ENCODE measurements at places on chromosomes 3 and 15.

DNA sequence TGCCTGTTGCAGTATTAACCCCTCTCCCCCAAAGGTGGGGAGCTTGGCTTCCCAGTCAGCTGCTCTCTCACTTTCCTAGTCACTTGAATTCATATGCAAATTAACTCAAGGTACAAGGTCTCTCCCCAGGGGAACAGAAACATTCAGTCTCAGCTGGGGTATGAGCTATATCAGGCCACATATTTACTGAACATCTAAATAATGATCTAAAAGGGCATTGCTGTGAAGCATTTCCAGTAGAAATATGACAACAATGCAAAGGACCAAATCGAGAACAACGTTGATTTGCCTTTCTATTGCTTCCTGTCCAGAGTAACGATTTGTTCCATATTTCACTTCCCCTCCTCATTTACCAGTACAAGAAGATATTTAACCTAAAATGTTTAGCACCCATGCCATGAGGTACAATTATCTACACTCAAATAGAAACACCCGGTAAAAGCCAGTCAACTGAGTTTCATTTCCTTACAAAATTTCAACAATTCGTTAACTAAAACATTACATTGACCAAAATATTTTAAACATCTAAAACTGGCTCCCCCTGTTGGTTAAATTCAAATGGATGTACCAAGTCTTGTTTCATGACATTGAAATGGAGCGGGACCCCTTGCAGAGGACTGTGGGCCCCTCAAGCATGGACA is 36.5 kb upstream of the KLHL6 start:
- H3K36me3 ChIP-seq = no peaks in the 10 kb centered on the region
- DNase-seq = no peak
- H3K4me1 ChIP-seq = no peaks in the 10 kb centered on the region
- H3K4me3 ChIP-seq = no peak overlapping the region
- no peaks in the 10 kb centered on the region for H3K27me3 ChIP-seq

DNA sequence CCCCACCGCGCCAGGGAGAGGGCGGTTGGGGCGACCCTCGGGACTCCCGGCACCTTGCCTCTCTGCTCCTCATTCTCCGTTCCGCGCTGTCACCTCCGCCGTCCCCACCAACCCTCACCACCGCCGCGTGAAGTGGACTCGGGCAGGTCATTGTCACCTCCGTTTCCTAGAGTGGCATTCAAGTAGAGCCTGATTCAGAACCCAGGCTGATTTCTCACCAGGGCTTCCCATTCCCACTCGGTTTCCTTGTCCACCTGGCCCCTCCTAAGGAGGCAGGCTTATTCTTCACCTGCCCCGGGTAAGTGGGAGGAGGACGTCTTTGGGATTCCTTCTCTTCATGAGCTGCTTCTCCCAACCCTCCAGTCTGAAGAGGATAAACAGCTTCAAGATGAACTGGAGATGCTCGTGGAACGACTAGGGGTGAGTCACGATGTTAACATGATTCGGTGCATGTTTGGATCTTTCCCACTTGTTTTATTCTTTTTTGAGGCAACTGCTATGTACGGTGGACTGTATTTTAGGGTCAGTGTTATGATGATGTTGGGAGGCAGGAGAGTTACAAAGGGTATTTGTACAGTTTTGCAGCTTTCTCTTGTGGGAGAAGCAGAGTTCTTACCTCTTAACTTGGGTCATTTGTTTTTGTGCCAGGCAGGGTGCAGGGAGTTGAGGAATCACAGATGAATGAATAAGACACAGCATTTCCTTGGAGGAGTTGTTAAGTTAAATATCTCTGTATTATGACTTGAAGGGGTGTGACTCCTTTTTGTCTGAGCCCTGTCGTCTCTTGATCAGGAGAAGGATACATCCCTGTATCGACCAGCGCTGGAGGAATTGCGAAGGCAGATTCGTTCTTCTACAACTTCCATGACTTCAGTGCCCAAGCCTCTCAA is 692 bp downstream of the PSMD2 start:
- H3K4me3 ChIP-seq = peak overlapping the region; percentile 89
- peak overlapping the region; percentile 78 for H3K27ac ChIP-seq
- H3K4me1 ChIP-seq = peaks cover 5% of the 10 kb centered on the region

DNA sequence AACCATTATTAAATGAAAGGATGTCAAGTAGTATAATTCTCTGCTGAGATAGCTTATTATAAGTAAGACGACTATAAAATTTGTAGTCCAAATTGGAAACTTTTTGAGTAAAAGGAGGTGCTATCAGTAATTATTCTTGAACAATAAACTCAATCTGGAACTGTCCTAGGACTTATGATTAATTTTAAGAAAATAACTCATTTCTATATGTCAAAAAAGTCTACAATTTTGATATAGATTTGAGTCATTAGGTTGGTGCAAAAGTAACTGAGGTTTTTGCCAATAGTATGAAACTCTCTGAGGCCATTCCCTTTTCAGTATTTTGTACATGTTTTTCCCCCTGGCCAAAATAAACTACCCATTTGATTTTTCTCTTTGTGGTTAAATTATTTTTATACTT is 41.0 kb downstream of the LEKR1 start:
- H3K4me3 ChIP-seq = no peak overlapping the region
- no peaks in the 10 kb centered on the region for H3K36me3 ChIP-seq
- no peaks in the 10 kb centered on the region for H3K4me1 ChIP-seq

DNA sequence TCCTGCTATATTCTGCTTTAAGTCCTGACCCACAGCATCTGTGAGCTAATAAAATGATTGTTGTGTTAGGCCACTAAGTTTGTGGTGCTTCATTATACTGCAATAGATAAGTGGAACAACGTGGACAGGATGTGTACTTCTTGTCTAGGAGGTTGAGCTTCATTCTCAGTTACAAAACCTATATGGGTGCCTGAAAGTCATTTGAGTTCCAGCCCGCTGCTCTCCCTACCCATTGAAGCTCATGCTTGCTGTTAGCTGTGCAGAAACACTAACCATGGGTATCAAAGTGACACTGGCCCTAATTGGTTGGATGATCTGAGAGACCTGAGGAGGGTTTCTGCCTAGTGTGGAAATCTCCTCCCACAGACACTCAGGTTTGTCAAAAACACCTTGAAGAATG is 357.2 kb downstream of the PDCD6IP start:
- no peak overlapping the region for H3K4me3 ChIP-seq
- no peaks in the 10 kb centered on the region for H3K27me3 ChIP-seq
- DNase-seq = no peak
- no peaks in the 10 kb centered on the region for H3K36me3 ChIP-seq
- no peak overlapping the region for H3K27ac ChIP-seq
- no peaks in the 10 kb centered on the region for H3K4me1 ChIP-seq

GRCh38 chr3:141237701-141238521 is 6.3 kb downstream of the PXYLP1 start:
- no peaks in the 10 kb centered on the region for H3K27me3 ChIP-seq
- no peak overlapping the region for H3K4me3 ChIP-seq
- no peaks in the 10 kb centered on the region for H3K36me3 ChIP-seq
- DNase-seq = peak; percentile 47
- peak overlapping the region; percentile 10 for H3K27ac ChIP-seq
- H3K4me1 ChIP-seq = no peaks in the 10 kb centered on the region

- no peaks in the 10 kb centered on the region for H3K27me3 ChIP-seq
- H3K36me3 ChIP-seq = peaks cover 43% of the 10 kb centered on the region
- H3K4me1 ChIP-seq = no peaks in the 10 kb centered on the region
- H3K27ac ChIP-seq = no peak overlapping the region
Observed at GRCh38 chr3:9746330-9746729, 3.4 kb upstream of the OGG1 start.

DNA sequence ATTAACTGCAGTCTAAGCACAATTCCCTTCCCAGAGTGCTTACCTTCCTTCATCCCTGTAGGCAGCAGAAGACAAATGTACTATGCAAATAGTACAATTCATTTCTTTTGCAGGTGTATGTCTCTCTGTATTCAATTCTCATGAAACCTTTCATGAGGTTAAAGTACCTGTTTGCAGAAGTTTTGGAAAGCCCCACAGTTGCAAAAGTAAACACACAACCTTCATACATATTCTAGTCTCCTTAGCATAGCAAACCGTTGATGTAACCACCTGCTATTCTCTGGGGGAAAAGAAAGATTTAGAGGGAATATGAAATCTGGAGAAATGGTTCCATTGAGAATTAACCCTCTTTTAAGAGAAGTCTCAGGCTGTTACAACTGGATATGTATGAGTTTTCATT is 200.3 kb upstream of the SUCLG2 start:
- DNase-seq = no peak
- no peaks in the 10 kb centered on the region for H3K27me3 ChIP-seq
- H3K27ac ChIP-seq = no peak overlapping the region
- no peaks in the 10 kb centered on the region for H3K4me1 ChIP-seq

GRCh38 chr15:75723171-75723846 is 10.7 kb upstream of the CSPG4 start:
- no peak for DNase-seq
- no peaks in the 10 kb centered on the region for H3K4me1 ChIP-seq
- H3K27me3 ChIP-seq = no peaks in the 10 kb centered on the region
- no peak overlapping the region for H3K27ac ChIP-seq
- no peak overlapping the region for H3K4me3 ChIP-seq
- H3K36me3 ChIP-seq = no peaks in the 10 kb centered on the region

DNA sequence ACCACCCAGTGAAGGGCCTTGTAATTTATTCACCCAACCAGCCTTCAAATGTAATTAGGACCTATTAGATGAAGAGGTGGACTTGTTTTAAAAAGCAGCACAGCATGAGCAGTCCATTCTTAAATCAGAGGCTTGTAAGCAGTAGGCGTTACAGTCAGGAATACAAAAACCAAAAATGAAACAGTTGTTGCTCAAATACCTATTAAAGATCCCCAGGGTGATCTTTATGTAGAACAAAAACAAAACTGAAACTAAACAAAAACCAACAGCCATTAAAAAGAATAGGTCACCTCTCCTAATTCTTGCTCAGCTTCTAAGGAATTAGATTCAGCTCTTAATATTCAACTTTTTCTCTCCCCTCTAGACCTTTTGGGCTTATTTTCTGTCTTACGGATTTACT is 104.9 kb upstream of the ST8SIA2 start:
- H3K36me3 ChIP-seq = no peaks in the 10 kb centered on the region
- no peak overlapping the region for H3K4me3 ChIP-seq
- H3K4me1 ChIP-seq = no peaks in the 10 kb centered on the region

DNA sequence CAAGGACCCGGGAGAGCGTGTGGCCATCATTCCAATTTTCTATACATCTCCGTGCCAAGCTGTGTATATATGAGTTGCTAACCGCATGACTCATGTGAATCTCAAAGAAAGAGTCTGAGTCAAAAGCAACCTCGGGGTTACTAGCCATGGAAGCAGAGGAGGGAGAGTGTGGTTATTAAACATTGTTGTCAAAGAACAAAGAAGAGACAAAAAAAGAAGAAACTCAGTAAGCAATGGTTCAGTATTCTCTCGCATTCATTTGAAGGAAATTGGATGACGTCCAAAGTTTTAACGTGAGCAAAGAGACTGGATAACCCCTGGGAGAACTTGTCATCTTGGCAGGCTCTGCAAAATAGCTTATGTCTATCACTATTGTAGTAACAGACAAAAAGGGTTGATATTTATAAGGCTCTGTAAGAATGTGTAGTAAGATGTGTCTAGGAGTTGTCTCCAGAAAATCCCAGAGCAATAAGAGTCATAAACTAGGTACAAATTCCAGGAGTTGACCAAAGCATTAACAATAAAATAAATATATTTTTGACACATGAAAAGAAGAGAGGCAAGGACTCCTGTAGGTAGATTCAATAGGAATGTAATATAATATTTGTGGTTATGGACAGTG is 52.8 kb upstream of the GRM7 start:
- H3K36me3 ChIP-seq = no peaks in the 10 kb centered on the region
- no peaks in the 10 kb centered on the region for H3K27me3 ChIP-seq
- H3K4me3 ChIP-seq = no peak overlapping the region
- H3K4me1 ChIP-seq = no peaks in the 10 kb centered on the region
- H3K27ac ChIP-seq = no peak overlapping the region
- DNase-seq = no peak

DNA sequence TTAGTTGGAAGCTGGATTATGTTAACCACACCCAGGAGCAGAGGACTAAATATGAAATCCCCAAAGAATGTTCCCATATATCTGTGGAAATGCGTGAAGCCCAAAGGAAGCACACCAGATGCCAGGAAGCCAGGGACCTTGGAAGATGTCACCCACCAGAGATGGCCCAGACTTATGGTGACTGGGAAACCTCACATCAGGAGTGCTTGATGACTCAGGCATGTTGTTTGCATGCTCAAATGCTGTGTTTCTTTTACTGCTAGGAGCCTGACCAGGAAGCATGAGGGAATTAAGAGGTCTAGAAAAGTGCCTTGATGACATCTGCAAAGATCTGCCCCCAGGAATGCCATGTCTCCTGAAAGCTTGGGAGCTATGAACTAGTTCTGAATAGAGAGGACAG is 109.0 kb upstream of the SLC2A2 start:
- H3K27me3 ChIP-seq = no peaks in the 10 kb centered on the region
- no peak overlapping the region for H3K4me3 ChIP-seq
- H3K36me3 ChIP-seq = no peaks in the 10 kb centered on the region
- no peak overlapping the region for H3K27ac ChIP-seq
- no peak for DNase-seq

- H3K27me3 ChIP-seq = no peaks in the 10 kb centered on the region
- no peak for DNase-seq
- no peaks in the 10 kb centered on the region for H3K4me1 ChIP-seq
- no peak overlapping the region for H3K27ac ChIP-seq
- H3K4me3 ChIP-seq = no peak overlapping the region
Observed at GRCh38 chr15:53209396-53210042, 419.4 kb upstream of the ONECUT1 start.

- no peak overlapping the region for H3K27ac ChIP-seq
- H3K36me3 ChIP-seq = no peaks in the 10 kb centered on the region
- no peaks in the 10 kb centered on the region for H3K27me3 ChIP-seq
- no peaks in the 10 kb centered on the region for H3K4me1 ChIP-seq
- DNase-seq = no peak
Observed at GRCh38 chr3:54305409-54306099, 183.2 kb downstream of the CACNA2D3 start.

DNA sequence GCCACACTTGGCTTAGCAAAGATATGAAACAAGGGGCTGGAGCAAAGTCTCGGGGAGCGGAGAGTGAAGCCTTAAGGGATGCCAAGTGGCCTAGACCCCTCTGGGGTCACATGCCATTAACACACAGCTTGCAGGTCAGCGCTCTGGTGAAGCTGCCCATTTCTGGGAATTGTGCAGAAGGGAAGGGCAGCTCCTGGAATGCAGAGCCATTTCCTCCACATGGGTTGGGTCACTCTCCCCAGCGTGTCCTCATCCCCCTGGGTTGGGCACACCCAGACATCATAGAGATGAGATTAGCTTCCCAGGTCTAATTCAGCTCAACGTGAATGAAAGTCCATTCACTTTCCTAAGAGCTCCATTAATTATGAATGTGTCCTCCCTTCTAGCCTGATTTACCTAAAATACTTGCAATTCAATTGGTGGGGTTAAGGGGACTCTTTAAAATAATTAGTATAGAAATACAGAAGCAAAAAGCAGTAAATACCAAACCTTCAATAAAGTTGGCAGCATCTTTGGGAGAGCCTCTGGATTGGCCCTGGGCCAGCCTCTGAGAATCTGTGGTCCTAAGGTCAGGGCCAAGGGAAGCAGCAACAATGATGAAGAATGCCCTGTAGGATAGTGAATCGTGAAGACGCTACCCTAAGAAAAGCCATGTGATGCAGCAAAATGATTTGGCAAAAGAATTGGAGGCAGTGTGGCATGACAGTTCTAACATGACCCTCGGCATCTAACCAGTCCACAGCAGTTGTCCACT is 17.8 kb downstream of the MRAS start:
- H3K4me1 ChIP-seq = no peaks in the 10 kb centered on the region
- H3K4me3 ChIP-seq = no peak overlapping the region
- H3K27ac ChIP-seq = no peak overlapping the region

GRCh38 chr3:44339181-44340057 is 853 bp downstream of the TCAIM start:
- peak overlapping the region; percentile 68 for H3K4me3 ChIP-seq
- DNase-seq = no peak
- H3K27me3 ChIP-seq = no peaks in the 10 kb centered on the region
- peak overlapping the region; percentile 94 for H3K27ac ChIP-seq

GRCh38 chr3:182716114-182716688 is 77.1 kb upstream of the ATP11B start:
- H3K4me3 ChIP-seq = no peak overlapping the region
- no peak for DNase-seq
- no peaks in the 10 kb centered on the region for H3K4me1 ChIP-seq

All from prostate gland (tissue), 2 donors.